Stimulated activated CD4-positive, alpha-beta T cell treated with anti-CD3 and anti-CD28 coated beads, Interleukin-1b, Interleukin-23, amount 100 ng/mL, for 1 hour (primary cell): ENCODE measurements at places on chromosomes 12 and 14.

- no peak for DNase-seq
These were observed 398.4 kb downstream of the DAD1 start for GRCh38 chr14:22190411-22191191.

DNA sequence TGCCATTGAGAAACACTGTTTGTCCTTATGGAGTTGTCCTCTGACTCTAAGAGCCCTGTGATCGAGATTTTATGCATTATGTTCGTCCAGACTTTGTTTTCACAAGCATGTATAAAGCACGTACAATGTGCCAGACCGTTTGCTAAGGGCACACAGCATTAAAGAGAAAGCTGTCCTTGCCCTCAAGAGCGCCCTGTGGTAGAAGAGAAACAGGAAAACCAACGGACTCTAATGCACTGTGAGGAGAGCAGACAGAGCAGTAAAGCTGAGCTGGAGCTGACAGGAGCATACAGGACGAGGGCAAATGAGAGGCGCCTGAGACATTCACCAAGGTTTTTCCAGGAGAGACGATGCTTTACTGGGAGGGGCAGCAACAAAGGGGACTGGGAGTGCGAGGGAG, 66.2 kb upstream of the OVCH1 start:
- DNase-seq, result no peak

DNA sequence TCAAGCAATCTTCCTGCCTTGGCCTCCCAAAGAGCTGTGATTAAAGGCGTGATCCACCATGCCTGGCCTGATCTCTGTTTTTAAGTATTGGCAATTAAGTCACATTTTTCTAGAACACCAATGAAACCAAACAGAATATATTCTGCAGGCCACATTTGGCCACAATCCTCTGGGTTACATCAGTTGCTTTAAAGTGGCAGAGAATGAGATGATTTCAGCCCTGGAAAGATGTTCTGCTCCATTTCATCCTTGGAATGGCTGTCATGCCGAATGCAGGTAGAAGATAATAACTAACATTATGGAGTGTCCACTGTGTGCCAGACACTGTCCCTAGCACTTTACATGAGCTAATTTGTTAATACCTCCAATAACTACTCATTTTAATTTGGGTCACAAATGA, 154.4 kb downstream of the PTPN11 start:
- no peak for DNase-seq

GRCh38 chr12:44863867-44864266, 12.2 kb downstream of the NELL2 start:
- DNase-seq, result no peak

- DNase-seq, result no peak
These were observed 316.4 kb downstream of the DPF3 start for GRCh38 chr14:72577521-72577920.

DNA sequence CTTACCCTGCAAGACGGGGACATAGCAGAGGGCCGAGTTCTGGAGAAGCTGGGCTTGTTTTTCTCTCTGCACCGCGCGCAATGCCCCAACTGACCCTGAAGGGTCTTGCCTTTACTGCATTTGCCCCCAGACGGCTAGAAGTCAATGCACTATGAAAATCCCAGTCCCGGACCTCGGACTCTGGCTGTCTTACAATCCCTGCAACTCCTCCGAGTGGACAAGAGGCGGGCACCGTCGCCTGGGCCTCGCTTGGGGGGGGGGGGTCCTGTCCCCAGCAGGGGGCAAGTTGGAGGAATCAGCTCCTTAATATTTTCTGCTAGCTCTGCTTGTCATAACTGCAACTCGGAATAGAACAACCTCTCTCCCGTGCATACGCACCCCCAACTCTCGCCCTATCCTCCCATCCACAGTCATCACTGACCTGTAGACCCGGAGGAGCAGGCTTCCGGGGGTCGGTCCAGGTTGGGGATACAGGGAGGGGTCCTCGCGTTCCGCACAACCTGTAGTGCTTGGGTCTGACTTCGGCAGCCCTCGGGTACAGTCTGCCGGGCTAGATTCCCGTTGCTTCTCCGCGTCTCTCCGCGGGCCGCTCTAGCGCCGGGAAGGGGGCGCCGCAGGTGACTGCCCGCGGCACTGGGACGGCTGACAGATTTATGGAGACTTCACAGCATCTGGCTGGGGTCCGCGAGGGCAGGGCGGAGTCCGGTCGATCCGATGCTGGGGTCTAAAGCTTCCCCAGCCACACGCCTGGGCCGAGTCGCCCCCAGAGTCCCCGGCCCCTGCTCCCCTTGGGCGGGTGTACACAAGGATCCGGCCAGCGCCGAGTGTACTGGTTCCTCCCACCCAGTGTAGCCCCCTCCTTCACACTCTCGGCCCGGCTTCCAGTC, 3.3 kb upstream of the PAX9 start:
- no peak for DNase-seq

DNA sequence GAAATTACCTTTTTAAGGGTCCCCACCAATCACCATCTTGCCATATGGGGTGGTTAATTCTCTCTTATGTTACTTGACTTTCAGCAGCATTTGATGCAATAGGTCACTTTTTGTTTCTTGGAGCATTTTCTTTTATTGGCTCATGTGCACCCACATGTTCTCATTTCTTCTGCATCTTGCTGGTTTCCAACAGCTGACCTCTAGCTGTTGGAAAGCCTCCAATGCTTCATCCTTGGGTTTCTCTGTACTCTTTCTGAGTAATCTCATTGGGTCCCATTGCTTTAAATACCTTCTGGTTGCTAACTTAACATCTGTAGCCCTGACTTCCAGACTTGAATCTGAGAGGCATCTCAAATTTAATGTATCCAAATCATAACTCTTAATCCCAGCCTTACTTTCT, 116.8 kb downstream of the CRADD start:
- no peak for DNase-seq

GRCh38 chr12:98767248-98767647, 122.2 kb downstream of the APAF1 start:
- no peak for DNase-seq
